T-cell (primary cell): ENCODE measurements at places on chromosomes 4 and X.

- DNase-seq, result no peak
Observed at GRCh38 chr4:80255329-80256095, 11.0 kb upstream of the FGF5 start.

- no peak for DNase-seq
Observed at GRCh38 chr4:21697583-21697982, 251.0 kb downstream of the KCNIP4 start.

GRCh38 chrX:153372949-153373348 lies 28.2 kb downstream of the PNMA6E start:
- DNase-seq, result no peak

- DNase-seq, result no peak
Observed at GRCh38 chr4:38313999-38314561, 349.9 kb upstream of the KLF3 start.

DNA sequence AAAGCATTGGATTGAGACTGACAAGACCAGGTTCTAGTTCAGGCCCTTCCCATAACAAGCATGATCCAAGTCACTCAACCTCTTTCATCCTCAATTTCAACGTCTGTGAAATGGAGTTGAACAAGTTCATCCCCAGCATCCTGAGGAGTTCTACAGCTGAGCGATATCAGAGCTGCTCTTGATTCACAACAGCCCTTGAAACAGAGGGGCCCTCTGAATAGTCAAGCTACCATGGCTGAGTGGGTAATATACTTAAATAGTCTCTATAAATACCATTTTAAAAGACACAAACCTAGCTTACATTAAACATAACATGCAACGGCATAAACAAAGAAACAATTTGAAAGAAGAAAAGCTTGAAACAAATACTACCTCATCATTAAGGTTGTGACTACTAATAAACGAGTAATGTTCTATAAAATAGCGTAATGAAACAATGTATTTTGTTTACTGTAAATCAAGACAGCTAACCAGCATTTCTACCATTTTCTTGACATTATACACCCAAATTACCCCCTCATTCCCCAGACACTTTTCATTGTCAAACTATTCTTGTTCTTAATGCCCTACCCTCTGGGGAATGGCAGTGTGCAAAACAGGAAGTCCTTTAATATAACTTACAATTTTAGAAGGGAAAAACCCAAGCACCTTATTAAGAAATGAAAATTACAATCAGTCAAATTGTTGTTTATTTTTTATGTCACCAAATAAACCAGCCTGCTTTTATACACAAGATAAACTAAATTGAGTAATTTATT lies 202.3 kb downstream of the PARM1 start:
- DNase-seq, result no peak

DNA sequence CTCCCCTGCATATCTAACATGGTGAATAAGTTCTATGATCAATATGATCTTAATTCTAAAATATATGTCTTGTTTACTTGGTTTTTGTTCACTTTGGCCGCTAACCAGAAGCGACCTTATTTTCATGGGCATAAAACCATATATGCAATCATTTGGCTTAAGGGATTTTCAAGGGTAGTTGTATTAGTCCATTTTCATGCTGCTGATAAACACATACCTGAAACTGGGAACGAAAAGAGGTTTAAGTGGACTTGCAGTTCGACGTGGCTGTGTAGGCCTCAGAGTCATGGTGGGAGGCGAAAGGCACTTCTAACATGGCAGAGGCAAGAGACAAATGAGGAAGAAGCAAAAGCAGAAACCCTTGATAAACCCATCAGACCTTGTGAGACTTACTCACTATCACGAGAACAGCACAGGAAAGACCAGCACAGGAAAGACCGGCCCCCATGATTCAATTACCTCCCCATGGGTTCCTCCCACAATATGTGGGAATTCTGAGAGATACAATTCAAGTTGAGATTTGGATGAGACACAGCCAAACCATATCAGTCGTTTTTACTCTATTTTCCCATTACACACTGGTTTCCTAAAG lies 114.3 kb upstream of the CPEB2 start:
- DNase-seq, result no peak

GRCh38 chr4:152224223-152224622 lies 311.7 kb downstream of the FBXW7 start:
- no peak for DNase-seq

DNA sequence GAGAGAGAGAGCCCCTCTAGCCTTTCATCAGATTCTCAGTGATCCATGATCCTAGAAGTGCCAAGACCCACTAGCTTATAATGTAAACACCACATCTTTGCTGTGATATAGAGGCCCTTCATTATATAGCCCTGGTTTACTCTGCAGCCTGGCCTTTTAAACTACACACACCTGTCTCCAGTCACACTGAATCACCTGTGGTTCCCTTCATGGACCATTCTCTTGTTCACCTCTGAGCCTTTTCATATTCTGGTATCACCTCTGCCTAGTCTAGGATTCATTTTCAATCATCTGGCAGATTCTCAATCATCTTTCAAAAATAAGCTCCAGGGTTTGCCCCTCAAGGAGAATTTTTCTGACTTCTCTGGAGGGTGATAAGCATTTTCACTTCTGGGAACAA lies 50.0 kb upstream of the CD40LG start:
- no peak for DNase-seq
